Liver (tissue), 10 donors: ENCODE measurements at places on chromosomes 2 and 18. TPM values are rescaled to one million over a fixed set of nuclear protein-coding genes. Genes with fewer than 3 reads are reported as not detected.

TRIP12 gene
- total RNA-seq, result 128 TPM

DNA sequence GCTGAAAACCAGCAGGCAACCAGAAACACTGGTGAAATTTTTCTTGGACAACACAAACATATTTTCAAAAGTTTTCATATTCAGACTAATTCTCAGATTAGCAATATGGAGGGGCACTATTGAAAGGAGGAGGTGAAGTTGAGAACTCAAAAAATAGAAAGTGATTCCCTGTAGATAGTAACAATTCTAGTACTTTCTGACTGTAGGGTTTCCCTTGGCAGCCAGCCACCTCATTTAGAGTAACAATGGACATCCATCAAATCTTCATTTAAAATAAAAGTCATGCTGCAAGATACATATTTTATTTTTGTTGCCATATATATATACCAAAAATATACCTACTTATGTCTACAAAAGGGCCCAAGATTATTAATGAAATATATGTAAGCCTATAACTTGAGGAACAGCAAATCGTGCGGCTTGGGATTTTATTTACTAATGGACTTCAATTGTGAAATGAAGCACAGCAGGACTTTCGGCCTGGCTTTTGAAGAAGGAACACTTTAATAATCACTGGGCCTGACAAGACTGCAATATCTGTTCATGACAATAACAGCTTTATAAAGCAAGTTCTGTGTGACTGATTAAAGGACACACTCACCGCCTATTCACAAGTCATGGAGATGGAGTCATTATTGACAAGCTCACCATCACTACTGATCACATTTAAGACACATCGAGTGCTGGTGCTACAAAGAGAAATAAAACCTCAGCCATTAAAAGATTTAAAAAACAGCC is 6.8 kb upstream of the NR4A2 start:
- no peaks in the 10 kb centered on the region for H3K27me3 ChIP-seq
- DNase-seq, result no peak
- no peaks in the 10 kb centered on the region for H3K4me1 ChIP-seq
- H3K4me3 ChIP-seq, result no peak overlapping the region
- H3K36me3 ChIP-seq, result no peaks in the 10 kb centered on the region

- H3K4me3 ChIP-seq, result no peak overlapping the region
- H3K36me3 ChIP-seq, result no peaks in the 10 kb centered on the region
- DNase-seq, result no peak
- peaks cover 3% of the 10 kb centered on the region for H3K27me3 ChIP-seq
- H3K4me1 ChIP-seq, result no peaks in the 10 kb centered on the region
- peak overlapping the region; percentile 28 for H3K27ac ChIP-seq
These were observed 5.3 kb downstream of the COL3A1 start for GRCh38 chr2:188979187-188980114.

DNA sequence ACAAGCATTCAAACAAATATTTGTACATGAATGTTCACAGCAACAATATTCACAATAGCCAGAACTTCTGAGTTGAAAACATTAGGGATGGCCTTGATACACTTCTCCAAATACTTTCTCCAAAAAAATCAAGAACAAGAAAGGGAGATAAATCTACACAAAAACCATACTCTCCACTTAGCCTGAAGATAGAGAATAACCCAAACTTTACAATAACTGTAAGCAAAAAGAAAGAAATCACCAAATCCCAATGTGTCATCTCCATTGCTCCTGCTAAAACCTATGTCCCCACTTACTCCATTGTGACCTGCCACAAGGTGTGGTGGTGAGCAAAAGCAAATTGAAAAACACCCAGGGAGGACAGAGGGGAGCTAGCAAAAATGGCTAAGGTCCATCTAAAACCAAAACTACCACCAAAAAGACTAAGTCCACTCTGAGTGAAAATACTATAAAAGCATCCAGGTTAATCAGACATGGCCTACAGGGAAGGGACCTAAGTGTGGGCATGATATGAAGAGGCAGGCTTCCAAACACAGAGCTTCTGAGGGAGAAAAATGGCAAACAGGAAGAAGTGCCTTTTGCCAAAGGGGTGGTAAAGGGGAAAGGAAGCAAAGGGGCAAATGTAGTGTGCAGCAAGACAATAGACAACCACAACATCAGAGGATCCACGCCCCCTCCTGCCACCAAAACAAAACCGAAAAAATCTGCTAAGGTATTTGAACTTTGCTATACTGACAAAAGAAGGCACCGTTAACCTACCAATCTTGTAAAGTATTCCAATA is 56.1 kb downstream of the NBAS start:
- no peak for DNase-seq
- no peak overlapping the region for H3K27ac ChIP-seq
- H3K4me3 ChIP-seq, result no peak overlapping the region
- H3K27me3 ChIP-seq, result no peaks in the 10 kb centered on the region
- H3K36me3 ChIP-seq, result peaks cover 9% of the 10 kb centered on the region

GRCh38 chr2:88810017-88810416 is 118.5 kb downstream of the RPIA start:
- H3K27ac ChIP-seq, result no peak overlapping the region
- H3K36me3 ChIP-seq, result no peaks in the 10 kb centered on the region
- H3K4me1 ChIP-seq, result no peaks in the 10 kb centered on the region
- H3K27me3 ChIP-seq, result no peaks in the 10 kb centered on the region
- DNase-seq, result no peak
